NCI-H774 (cell line): ENCODE measurements at places on chromosomes 4 and X.

DNA sequence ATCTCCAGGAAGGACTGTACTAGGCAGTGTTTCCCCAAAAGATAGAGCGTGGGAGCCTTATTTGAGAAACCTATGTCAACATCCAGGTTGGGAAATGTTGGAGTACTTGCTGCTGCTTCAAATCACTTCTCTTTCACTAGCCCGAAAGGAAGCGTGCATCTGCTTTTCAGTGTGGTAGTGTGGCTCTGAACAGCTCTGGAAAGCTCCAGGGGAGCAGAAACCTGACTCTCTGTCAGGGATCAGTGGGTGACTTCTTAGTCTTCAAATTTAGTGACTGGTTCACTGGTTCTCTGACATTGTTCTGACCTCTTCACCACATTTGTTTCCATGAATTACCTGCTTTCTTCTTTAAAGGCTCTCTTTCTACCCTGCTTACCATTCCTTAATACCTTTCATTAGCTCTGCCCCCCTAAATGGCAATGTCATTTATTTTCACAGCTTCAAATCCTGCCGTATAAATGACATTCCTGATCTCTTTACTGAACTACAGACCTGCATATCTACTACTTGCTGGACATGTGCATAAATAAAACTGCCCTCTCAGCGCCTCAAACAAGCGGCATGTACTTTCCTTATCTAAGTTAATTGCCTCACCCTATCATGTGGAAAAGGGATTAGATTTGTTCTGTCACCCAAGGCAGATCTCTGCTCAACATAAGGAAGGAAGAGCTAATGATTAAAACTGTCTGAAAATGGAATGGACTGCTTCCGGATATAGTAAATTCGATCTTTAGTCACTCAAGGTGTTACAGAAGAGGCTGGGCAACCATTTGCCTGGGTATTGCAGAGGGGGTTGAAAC lies 37.0 kb downstream of the DLG3 start:
- DNase-seq: no peak

DNA sequence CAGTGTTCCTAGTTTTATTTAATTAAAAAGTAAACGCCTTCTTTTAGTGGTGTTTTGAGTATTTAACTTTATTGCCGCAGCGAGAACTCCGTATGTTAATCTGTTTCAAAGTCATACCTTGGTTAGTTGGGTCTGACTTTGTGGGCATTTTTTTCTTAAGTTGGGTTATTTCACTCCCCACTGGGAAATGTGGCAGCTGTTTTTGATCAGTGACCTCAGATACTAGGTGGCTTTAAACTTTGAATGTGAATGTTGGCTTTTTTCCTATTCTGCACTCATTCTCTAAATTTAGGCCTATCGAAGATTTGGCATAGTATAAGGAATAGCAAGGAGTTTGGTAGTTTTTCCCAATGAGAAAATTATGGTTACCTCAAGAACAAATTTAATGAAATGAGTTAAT lies 85.9 kb downstream of the FIP1L1 start:
- no peak for DNase-seq

DNA sequence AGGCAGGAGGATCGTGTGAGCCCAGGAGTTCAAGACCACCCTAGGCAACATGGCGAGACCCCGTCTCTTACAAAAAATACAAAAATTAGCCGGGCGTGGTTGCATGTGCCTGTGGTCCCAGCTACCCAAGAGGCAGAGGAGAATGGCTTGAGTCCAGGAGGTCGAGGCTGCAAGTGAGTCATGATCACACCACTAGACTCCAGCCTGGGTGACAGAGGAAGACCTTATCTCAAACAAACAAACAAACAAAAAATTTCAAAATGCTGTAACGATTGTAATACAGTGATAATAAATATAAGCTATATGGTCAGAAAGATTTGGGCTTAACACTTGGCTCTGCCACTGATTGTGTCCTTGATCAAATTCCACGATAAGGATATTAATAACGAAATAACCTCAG lies 24.2 kb downstream of the SLC25A4 start:
- DNase-seq: no peak

- no peak for DNase-seq
Observed at GRCh38 chr4:57184378-57185029, 74.3 kb upstream of the IGFBP7 start.

- DNase-seq: no peak
Observed at GRCh38 chr4:174505007-174505406, 17.3 kb downstream of the HPGD start.

DNA sequence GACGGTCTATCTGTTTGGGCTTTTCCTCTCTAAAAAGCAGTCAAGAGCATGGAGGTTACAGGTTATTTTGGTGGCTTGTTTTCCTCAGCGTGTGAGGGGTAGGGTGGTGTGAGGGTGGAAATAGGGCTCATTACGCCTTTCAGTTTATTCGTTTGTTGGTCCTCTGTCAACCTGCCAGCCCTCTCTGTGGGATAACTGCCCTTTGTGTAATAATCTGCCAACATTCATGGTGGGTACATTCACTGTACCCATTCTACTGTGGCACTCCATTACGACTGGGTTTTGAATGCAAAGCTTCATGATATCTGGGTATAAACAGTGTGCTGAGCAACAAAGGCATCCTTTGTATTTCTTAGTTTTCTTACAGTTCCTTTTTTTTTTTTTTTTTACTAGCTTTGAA lies 136.4 kb downstream of the ADGRL3 start:
- no peak for DNase-seq

- DNase-seq: no peak
Observed at GRCh38 chr4:39928538-39928937, 49.2 kb downstream of the PDS5A start.

DNA sequence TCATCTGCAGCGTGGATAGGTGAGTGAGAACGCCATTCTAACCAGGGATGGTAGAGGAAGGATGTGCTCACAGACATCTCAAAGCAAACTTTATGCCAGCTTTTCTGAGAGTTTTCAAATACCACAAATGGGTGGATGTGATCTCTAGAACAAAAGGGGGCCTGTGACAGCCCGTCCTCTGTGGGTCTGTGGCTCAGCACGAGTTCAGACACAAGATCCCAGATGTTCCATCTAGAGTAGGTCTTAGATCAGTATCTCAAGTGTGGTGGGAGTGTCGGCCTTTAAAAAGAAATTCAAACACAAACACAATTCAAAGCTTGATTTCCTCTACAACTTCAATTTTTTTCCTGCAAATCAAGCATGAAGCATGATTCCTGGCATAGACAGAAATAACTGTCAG lies 22.8 kb downstream of the QDPR start:
- DNase-seq: no peak

- DNase-seq: no peak
Observed at GRCh38 chr4:22554670-22555069, 38.8 kb upstream of the ADGRA3 start.

DNA sequence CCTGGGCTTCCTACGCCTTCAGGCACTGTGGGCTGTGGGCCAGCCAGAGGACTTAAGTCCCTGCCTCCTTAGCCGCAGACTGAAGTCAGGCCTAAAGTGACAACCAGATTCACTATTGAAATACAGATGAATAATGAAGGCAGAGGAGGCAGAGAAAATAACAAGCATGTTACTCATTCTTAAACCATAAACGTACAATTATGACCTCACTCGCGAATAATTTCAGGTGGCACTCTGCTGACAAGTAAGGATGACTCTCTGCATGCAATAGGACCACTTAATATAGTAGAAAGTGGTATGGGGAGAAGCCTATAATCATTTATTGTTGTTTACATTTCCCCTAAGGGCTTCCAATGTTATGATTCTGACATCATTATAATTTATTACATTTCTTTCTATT lies 409.2 kb upstream of the FGF13 start:
- no peak for DNase-seq

DNA sequence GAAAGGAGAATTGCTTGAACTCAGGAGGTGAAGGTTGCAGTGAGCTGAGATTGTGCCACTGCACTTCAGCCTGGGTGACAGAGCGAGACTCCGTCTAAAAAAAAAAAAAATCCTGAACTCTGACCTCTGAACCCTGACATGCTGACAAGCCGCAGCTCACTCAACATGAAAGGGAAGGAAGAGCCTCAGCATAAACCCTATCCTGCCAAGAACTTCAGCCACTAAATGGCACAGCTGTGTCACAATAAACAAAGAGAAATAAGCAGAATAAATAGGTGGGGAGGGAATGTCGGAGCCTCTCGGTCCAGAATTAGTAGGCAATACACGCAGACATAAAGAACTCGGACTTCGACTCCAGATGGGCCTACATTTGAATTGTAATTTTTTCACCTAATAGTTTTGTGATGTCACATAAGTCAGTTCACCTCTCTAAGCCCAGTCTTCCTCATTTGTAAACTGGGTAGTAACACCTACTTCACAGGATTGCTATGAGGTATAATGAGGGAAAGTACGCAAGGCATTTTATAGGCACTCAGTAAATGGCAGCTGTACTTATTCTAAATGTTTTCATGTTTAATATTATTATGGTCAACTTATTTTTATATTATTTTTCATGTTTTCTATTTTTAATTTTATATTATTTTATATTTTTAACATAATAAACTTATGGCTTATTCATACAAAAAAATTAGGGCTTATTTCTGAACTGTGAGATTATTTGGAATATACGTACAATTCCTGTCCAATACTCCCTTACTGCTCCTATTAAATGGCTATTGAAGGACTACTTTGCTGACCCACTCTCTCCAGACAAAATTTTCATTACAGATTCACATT lies 243.4 kb downstream of the SCFD2 start:
- no peak for DNase-seq

GRCh38 chrX:24023972-24024669 lies 2.9 kb downstream of the KLHL15 start:
- DNase-seq: no peak
